ENCODE measurements at places on chromosomes 3 and 15.

DNA sequence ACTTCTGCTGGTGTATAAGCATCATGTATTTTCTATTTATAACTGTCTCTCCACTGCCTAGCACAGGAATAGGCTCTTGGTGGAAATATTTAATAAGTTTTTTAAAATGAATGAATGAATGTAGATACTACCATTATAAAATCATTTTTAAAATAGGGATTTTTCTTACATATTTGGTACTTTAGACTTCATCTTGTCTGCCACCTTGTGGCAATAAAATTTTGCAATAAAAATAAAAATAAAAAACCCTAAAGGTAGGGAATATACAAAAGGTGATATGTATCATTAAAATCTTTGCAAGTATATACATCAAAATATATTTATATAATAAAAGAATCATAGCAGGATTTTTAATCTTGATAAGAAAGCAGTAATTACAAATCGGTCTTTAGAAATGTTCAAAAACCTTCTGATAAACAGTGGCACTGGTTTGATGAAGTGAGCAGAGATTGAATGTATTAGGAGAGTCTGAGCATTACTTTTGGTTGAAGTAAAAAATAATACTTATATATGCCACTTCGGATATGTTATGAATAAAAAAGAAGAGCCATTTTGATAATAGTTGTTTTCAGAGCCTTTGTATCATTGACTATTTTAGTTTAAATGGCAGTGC, 95.2 kb downstream of the SPATA16 start:
- DNase-seq = no peak

GRCh38 chr3:48398701-48399386, 26.8 kb downstream of the FBXW12 start:
- no peak for DNase-seq

- no peak for DNase-seq
These were observed 237.4 kb upstream of the LRTM1 start for GRCh38 chr3:55165278-55165677.

DNA sequence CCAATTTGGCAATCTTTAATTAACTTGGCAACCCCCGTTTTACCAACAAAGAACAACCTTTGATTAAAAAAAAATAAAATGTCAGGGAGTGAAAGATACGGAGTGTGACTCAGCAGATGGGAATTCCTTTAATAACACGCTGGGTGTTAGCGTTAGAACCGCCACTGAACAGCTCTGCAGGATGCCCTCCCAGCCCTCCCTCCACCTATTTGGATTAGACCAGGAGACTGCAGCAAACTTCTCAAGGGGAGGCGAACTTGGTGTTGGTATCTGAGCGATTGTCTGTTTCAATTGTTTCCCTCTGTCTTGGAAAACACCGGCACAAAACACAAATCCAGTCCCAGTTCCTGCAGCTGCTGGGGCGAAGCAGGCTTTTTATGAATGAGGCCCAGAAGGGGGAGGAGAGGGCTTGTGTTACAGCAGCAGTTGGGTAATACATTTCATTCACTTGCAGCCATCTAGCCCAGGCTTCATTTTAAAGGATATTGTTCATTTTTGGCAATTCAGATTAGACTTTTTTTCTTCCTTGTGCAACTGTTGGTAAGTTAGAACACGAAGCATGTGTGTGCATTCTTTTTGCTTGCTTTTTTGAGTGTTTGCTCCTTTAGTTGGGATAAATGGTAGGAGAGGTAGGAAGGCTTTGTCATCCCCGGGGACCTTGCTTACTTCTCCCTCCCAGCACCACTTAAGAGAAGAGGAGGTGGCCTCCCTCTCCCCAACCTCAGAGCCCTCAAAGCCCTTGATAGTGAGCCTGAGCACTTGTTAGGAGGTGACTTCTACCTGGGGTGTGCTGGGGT, 152.3 kb downstream of the IGF1R start:
- DNase-seq = no peak

GRCh38 chr15:42034628-42035434, 14.0 kb upstream of the PLA2G4E start:
- DNase-seq = no peak

DNA sequence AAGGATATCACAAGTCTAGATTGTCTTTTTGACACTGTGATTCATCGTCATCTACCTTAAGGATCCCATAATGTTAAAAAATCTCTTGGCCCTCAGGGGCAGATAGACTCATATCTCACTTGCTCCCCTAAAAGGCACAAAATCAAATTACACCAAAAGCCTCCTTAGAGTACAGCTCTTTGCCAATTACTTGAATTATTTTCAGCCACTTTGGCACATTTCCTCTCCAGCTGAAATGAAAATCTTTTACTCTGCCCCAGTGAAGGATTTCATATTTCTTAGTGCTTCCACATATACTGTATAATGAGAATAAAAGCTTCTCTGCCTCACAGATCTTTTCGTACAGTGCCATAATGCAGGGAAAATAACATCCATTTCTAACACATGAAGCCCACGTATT, 190.7 kb upstream of the GBE1 start:
- DNase-seq = no peak

All from CD4-positive, alpha-beta T cell treated with Interleukin-15 for 4 hours (primary cell).